NCI-H2081 treated with DMSO at 0.1 percent for 48 hours (cell line): ENCODE measurements at places on chromosomes 1 and 21.
A peak's percentile ranks its signal among the peaks of the same experiment; 100 is the strongest.

- no peak for DNase-seq
Measured at GRCh38 chr1:241074507-241074906, 282.5 kb downstream of the RGS7 start.

- no peak for DNase-seq
Measured at GRCh38 chr1:26530410-26530894, 891 bp downstream of the RPS6KA1 start.

DNA sequence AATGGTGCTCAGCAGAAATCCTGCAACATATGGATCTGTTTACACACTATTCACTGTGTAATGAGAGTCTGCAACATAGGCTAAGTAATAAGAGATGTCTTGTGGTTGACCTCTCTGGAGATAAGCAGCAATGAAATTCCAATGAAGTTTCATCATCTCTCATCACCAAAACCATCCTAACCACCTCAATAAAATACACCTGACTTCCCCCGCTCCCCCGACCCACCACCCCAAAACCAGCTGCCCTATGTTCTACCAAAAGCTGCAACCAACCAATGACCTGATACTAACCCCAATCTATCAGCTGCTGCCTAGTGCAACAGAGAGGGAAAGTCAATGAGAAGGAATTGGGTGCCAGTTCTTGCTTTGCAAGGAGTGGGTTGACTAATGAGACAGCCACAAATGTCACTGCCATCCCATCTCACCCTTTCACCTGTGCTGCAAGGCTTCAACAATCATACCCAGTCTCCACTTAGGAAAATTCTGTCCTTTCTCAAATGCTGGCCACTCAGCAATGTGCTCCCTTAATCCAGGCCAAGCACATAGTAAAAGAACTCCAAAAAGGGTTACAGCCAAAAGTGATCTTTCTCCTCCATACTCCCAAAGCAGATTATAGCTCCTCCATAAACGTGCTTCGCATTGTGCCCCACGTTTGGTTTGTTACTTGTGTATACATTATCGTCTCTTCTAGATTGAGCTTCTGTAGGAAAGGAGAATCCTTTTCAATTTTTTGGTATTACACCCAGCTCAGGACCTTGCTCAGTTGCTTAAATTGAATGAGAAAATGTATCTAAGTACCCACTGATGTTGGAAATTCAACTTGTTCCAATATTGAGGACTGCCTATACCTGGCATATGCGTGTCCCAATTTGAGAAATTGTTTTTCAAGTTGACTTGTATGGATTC, 29.0 kb downstream of the MRPL39 start:
- DNase-seq = no peak

GRCh38 chr1:27428316-27429028, 36.0 kb downstream of the GPR3 start:
- peak; percentile 18 for DNase-seq

- no peak for DNase-seq
Measured at GRCh38 chr1:179002552-179003345, 22.9 kb upstream of the FAM20B start.

GRCh38 chr1:42128499-42128898, 24.7 kb upstream of the GUCA2B start:
- no peak for DNase-seq

- DNase-seq = peak; percentile 42
Measured at GRCh38 chr1:68232289-68233148, at the start of gene WLS. Gene WLS, minus strand, starts transcription at chr1:68232523. Its CDS starts 224 bp downstream, at chr1:68232299.

GRCh38 chr1:160997323-160998038, 23.5 kb downstream of the F11R start:
- DNase-seq = no peak

DNA sequence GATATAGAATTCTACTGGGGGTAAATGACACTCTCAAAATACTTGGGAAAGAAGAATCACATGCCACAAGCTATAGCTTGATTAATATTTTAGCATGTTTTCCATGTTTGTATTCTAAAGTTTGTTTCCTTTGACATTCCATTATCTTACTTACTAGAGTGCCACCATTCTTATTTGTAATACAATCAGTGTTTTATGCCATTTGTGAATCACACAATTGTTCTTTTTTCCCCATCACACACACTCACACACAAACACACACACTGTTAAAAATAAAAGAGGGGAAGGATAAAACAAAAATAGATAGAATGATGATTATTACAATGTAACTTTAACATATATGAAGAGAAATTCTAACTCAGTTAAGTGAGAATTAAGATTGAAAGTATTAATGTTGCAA, 16.0 kb upstream of the TEKT2 start:
- DNase-seq = no peak

GRCh38 chr1:225697428-225697827, 44.5 kb upstream of the ENAH start:
- DNase-seq = no peak

DNA sequence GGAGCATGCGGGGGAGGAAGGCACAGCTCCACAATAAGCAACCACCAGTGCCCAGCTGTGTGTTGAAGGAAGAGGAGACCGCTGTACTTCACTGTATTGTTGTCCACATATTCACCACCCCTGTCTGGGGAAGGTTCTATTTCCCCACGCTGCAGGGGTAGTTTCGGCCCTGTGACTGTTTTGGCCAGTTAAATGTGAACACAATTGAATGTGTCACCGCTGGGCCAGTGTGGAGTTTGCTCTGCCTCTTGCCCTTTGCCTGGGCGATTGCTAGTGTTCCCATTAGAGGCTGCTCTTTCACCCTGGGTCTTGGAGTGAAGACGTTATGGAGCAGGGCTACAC, 32.6 kb downstream of the UBE4B start:
- no peak for DNase-seq

DNA sequence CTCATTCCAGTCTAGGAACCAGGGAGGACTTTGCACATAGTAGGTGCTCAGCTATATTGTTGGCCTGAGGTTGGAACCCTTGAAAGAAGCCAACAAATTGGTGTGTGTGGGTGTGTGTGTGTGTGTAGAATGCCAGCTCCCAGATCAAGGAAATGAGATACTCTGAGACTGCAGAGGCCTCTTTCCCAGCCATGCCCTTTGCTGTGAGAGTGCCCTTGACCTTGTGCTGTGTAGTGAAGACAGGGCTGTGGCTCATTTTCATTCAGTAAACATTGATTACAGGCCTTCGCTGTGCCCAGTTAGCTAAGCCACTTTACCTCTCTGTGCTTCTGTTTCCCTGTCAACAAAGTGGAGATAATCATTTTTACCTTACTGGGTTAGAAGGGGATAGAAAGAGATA, 3.2 kb downstream of the CYP4B1 start:
- DNase-seq = no peak

GRCh38 chr1:202135221-202135721, 9.3 kb downstream of the ARL8A start:
- DNase-seq = peak; percentile 10

- DNase-seq = no peak
Measured at GRCh38 chr1:12436345-12436658, 181.7 kb downstream of the DHRS3 start.
